ENCODE measurements at places on chromosomes 11 and 22. TPM values are rescaled to one million over a fixed set of nuclear protein-coding genes. Genes with fewer than 3 reads are reported as not detected.
A peak's percentile ranks its signal among the peaks of the same experiment; 100 is the strongest.

Gene PAMR1
- total RNA-seq = 1.8 TPM

Gene PTPRCAP
- 0.85 TPM for total RNA-seq

Gene OR52I1
- not detected for total RNA-seq

DNA sequence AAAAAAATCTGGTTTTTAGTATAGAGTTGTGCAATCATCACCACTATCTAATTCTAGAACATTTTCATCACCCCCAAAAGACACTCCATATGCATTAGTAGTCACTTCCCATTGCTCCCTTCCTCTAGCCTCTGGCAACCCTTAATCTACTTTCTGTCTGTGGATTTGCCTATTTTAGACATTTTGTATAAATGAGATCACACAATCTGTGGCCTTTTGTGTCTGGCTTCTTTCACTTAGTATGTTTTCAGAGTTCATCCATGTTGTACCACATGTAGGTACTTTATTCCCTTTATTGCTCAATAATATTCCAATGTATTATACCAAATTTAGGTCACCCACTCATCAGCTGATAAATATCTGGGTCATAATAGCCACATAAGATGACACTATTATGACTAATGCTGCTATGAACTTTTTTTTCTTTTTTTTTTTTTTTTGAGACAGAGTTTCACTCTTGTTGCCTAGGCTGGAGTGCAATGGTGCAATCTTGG lies 67.5 kb upstream of the SCUBE2 start:
- DNase-seq = no peak

GRCh38 chr11:119593346-119593745 lies 135.7 kb downstream of the NECTIN1 start:
- no peak for DNase-seq

DNA sequence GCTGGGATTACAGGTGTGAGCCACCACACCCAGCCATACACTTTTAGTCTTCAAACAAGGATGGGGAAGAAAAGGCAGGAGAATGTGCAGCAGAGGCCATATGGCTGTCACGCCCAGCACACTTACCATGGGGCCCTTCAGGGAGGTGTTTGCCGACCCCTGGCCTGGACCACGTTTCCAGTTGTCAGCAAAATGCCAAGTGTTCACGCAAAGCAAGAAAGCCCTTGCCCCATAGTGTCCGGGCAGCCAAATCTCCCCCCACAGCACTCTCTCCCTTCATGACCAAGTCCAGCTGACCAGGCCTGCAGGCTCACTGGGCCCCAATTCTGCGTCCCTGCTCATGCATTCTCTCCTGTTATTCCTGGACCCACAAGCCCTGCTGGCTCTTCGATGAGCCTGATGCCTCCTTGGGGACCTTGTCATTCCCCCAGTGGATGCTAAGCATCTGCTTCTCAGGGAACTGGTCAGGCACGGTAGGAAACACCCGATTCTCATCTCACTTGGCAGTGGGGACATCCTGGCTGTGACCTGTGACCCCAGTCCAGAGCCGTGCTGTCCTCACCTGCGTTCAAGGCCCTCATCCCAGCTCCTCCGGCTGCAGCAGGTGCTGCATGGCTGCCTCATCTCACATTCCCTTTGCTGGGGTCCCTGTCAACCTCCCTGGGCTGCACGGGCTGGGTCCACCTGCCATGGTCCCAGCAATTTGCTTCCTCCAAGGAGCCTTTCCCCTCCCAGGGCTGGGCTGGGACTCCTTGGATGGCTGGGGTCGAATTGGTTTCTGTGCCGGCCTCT lies 96.4 kb downstream of the CTTN start:
- no peak for DNase-seq

GRCh38 chr11:1776331-1776851 lies 12.7 kb upstream of the CTSD start:
- DNase-seq = no peak

DNA sequence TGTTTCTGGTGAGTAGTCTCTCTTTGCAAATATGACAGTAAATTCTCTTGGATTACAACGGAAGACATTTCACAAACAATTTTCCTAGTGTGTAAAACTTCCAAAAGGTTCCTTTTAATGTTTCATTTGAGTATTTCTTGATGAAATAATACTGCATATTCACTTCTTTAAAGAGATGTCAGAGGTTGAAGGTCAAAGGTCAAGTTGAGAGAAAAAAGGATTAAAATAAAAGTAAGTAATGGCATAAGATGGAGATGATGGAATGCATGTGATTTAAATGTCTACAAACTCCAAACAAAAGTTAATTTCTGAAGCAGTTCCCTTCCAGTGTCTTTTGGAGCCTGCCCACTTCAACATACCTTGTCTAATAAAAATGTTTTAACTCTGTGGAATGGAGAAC lies 40.7 kb downstream of the APOL5 start:
- no peak for DNase-seq

GRCh38 chr22:36236388-36237319 lies 2.7 kb downstream of the APOL2 start:
- no peak for DNase-seq

GRCh38 chr11:85423316-85423715 lies 203.8 kb downstream of the DLG2 start:
- no peak for DNase-seq

- no peak for DNase-seq
These were observed 696.0 kb upstream of the CCDC179 start for GRCh38 chr11:23556163-23556750.

GRCh38 chr11:58061813-58062212 lies 31.1 kb downstream of the OR6Q1 start:
- peak; percentile 89 for DNase-seq

- DNase-seq = no peak
These were observed 89.1 kb downstream of the RPS6KA4 start for GRCh38 chr11:64447831-64448598.
